ENCODE measurements at places on chromosomes 7 and 10. TPM values are rescaled to one million over a fixed set of nuclear protein-coding genes. Genes with fewer than 3 reads are reported as not detected.

Gene CALCR
- not detected for total RNA-seq

Gene NOS3
- total RNA-seq = 9.8 TPM

Gene NPY4R2
- not detected for total RNA-seq

Gene PRF1
- total RNA-seq = 67.7 TPM

Gene PIK3AP1
- total RNA-seq = 12.4 TPM

All from activated T-helper 2 cell treated with anti-CD3 and anti-CD28 coated beads, Interferon-gamma antibody, Interleukin-2, Interleukin-4, amounts not matched to agents 10 μg/mL and 5 μg/mL and 100 μg/mL, durations not matched to agents 14 hours and 24 hours and 36 hours (primary cell).